ENCODE measurements at places on chromosomes 3 and 15.

- no peak for DNase-seq
These were observed 46.9 kb downstream of the MBNL1 start for GRCh38 chr3:152315623-152316022.

DNA sequence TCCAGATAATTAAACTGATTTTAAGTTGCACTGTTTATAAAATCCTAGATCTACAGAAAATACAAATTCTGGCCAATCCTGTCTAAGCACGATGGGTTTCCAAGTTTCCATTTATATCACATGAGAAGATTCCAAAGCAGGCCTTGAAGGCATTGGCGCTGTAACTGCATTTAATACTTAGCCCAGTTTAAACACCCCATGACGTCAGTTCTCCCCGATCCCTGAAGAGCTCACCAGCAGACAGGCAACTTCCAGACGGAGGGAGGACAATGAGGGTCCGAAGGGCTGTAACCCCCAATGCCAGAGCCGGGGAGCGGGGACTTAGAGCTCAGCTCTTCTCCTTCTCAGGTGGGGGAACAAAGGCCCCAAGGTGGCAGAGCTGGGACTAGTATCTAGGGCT lies 117.3 kb downstream of the XXYLT1 start:
- DNase-seq, result no peak

DNA sequence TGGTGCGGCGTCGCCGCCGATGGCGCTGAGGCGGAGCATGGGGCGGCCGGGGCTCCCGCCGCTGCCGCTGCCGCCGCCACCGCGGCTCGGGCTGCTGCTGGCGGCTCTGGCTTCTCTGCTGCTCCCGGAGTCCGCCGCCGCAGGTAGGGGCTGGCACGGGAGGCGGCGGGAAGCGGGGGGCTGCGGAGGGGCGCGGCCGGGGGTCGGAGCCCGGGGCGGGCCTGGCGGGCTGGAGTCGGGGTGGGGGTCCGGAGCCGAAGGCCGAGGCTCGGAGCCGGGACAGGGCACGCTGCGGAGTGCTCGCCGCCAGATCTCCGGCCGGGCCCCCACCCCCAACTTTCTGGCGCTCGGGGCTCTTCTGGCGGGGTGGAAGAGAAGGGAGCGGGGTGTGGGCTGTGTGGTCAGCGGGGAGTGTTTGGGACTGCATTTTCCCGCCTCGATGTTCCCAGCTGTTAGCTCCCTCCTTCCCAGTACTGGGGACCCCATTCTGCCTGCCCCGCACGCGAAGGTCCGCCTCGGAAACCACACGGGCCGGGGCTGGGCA lies 299 bp downstream of the TYRO3 start:
- DNase-seq, result no peak

DNA sequence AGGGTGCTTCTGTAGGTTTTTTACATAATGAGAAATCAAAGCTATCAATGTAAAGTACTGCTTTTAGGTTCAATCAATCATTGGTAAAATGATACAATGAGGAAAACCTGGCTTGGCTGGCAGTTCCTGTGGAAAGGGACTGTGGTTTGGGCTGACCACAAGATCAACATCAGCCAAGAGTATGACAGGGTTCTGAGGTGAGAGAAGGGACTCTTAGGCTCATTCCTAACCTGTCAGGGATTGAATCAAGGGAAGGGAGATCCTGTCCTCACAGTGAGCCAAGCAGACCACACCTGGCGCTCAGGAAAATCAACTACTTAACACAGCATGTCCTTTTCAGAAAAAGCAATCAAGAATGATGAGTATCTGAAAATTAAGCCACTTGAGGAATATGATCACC lies 111.1 kb downstream of the MAGI1 start:
- DNase-seq, result no peak

- DNase-seq, result no peak
These were observed 77.1 kb upstream of the MFGE8 start for GRCh38 chr15:88990185-88990679.

- no peak for DNase-seq
These were observed 254.4 kb upstream of the TLE3 start for GRCh38 chr15:70351941-70352774.
